NCI-H524 treated with DMSO at 0.1 percent for 48 hours (cell line): ENCODE measurements at places on chromosomes 3 and 15.

GRCh38 chr3:188164248-188164687 lies 10.3 kb downstream of the LPP start:
- no peak for DNase-seq

GRCh38 chr3:124995460-124995994 lies 60.3 kb downstream of the HEG1 start:
- DNase-seq, result peak; percentile 27

- DNase-seq, result no peak
Observed at GRCh38 chr15:90106522-90107117, 4.4 kb upstream of the IDH2 start.

DNA sequence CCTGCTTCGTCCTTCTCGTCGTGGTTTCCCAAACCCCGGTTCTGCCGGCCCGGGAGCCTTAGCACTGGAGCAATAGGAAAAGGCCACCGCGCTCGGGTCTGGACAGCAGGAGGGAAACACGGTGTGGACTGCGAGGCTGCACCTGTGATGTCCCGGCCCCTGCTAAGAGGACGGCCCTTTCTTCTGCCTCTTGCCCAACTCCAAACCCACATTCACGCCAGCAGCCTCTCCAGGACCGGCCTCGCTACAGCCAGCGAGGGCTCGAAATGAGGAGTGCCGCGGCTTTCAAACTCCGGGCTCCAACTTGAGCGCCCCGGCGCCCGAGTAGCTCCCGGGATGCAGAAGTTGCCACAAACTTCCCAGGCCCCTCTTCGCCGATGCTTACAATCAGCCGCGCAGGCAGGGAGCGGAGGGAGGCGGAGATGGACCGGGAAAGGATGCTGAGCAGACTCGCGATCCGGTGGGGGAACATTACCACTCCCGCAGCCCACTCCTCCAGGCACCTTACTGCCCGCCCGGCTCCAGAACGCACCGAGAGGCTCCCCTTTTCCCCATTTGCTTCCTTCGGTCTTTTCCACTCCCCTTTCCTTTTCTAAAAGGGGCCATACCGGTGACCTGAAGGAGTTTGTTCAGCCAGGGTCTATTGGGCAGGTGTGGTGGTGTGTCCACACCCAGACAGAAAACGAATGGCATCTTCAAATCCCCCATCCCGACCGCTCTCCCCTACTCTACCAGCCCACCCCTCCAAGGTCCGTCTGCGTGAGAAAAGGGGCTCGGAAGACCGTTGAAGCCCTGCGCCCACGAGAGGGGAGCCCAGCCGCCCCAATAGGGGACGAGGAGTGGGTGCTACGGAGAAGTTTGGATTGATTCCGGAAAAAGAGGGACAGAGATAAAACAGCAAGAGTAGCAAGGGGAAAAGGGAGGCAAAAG lies 18.8 kb upstream of the SATB1 start:
- no peak for DNase-seq

- peak; percentile 19 for DNase-seq
Observed at GRCh38 chr15:82900511-82901060, 51.9 kb downstream of the HOMER2 start.

- DNase-seq, result no peak
Observed at GRCh38 chr15:30923429-30923828, 19.7 kb downstream of the FAN1 start.

GRCh38 chr3:147699175-147699838 lies 290.1 kb downstream of the ZIC1 start:
- DNase-seq, result no peak

DNA sequence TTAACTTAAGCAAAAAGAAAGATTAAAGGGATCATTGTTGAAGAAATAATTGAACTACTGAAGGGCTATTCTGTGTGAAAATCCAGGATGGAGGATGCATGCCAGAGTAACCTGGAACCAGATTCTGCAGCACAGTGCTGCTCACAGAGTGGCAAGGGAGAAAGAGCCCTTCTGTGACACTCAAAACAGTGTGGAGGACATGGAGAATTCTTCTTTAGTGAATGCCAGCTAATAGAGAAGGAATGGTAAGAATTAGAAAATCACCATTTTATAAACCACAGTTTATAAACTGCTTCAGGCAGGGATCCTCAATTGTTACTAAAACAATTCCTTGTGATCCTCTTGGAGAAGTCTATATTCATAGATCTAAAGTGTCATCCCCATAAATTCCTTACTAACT lies 70.4 kb upstream of the ARHGEF26 start:
- no peak for DNase-seq

- peak; percentile 73 for DNase-seq
Observed at GRCh38 chr3:31065765-31066164, 171.3 kb upstream of the GADL1 start.

DNA sequence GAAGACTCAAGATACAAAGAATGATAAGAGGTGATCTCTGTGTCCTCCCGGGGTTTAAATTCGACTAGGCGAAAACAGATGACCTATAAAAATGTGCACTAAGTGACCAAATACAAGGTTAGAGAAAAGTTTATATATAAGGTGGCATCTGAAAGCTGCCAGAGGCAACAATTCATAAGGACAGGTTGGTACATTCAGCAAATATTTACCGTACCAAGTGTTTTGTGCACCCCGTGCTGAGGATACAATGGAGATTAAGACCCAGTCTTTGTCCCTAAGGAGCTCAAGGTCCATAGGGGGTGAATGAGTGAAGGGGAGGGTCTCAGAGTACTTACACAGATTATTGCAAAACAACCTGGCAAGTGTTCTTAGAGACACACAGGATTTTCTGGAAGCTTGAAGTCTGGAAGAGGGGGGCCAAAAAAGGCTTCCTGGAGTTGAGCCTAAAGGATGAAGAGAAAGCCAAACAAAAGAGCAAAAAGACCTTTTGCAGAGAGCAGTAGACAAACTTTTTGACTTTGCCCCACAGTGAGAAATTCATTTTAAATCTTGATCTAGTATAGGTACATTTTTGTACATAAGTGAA lies 71.4 kb upstream of the LRIG1 start:
- no peak for DNase-seq

GRCh38 chr3:177483182-177483967 lies 286.1 kb upstream of the TBL1XR1 start:
- no peak for DNase-seq

GRCh38 chr3:117567906-117568305 lies 858.3 kb downstream of the TUSC7 start:
- DNase-seq, result no peak

DNA sequence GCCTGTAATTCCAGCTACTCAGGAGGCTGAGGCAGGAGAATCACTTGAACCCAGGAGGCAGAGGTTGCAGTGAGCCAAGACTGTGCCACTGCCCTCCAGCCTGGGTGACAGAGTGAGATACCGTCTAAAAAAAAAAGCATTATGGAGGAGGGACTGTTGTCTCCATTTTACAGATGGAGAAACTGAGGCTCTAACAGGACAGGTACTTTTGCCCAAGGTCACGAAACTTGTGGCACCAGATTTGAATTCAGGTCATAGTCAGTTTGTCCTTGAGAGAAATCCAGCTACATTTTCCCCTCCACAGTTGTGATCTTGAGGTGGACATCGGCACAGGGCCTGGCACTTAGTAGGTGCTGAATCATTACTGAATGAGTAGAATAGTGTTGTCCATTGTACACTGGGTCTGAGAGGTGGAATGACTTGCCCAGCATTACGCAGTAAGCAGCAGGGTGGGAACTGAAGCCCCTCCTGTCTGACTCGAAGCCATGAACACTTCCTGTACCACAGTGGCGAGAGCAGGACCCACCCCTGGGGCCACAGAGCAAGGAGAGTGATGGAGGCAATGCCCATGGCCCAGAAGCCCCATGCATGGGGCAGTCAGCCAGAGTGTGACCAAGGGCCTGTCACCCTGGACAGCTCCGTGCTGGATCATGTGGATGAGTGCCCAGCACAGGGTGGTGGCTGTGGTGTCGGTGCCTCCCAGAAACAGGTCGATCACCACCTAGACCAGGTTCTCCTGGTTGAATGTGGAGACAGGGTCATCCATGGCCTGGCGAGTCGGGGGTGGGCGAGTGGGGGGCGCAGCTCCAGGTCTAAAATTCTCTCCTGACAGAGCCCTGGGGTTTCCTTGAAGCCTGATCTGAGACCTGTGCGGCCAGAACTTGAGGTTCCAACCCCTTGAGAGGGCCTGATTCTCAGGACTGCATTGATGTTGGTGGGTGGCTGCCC lies 20.4 kb upstream of the PARL start:
- no peak for DNase-seq

DNA sequence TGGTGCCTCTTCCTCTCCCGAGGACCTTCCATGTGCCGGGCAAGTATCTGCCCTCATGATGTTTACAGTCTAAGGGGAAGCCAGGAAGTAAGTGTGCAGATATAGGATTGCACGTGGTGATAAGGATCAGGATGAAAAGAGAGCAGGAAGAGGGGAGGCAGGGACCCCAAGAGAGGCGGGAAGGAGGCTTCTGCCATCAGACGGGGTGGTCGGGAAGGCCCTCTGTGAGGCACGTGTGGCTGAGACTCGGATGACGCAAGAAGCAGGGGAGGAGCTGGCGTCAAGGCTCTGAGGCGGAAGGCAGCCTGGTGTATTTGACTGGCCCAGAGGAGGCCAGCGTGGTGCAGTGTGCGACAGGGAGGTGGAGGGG lies 762 bp upstream of the IQSEC1 start:
- no peak for DNase-seq

DNA sequence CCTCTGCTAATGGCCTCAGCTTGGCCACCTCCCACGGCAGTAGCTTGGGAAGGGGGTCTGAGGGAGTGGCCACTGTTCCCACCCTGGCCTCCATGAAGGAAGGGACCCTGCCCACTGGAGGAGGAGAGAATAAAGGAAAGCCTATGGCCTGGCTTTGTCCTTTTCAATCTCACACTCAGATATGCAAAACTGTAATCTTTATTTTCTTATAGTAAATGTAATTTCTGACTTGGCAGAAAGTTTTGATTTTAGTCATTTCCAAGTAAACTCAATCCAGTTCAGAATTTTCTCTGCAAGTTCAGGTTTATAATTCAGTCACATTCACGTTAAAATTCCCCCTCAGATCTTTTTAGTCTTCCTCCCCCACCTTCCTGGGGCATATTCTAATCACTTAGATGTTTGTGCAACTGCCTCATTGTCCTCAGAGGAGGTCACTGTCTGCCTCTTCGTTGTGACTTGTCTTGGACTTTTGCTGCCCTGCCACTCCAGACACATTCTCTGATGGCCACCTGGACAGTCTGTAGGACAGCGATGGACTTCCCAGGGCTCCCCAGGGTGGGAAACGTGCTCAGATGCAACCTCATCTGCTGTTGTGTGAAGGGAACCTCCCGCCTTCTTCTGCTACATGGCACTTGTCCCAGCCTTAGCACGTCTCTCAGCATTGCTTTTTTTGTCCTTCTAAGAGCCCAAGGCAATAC lies 222.8 kb upstream of the TBL1XR1 start:
- DNase-seq, result no peak

DNA sequence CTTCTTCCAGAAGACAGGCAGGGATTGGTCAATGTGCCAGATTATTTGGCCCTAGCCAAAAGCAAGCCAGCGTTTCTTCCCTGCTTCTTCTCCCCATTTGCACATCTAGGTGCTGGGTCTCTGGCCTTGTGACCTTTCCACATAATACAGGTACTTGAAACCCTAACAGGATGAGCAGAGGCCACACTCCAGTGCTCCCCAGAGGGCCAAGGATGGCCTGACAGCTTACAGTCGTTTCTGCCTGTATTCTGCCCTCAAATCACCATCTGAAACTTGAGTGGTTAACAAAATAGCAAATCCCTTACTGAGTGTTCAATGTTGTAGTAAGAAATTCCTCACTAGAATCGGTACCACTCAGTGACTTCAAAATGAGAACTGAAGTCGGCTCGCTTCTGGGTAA lies 29.1 kb downstream of the MKRN2 start:
- DNase-seq, result no peak

- no peak for DNase-seq
Observed at GRCh38 chr3:111706527-111706926, 111.4 kb upstream of the ZBED2 start.

DNA sequence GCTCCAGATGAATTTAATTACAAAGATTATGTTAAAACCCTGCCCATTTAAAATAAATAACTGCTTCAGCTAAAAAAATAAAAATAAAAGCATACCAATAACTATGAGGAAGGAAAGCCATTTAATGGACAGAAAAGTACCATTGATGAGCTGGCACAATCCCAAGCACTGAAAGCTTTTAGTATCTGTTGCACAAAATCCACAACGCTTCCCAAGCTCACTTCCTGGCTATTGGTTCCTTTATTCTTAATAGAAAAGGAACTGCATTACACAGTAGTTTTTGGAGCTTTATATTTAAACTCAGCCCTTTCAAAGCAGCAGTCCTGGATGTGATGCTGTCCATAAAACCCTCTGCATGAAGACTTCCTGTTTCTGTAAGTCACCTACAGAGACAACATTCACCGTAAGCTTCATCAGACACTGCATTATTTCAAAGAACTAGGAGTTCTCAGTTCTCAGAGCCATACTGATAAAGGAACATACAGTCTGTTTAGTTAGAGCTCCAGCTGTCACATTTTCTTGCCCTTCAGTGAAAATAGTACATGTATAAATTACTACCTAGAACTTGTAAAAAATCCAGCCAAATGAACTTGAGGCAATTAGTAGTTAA lies 81.5 kb downstream of the CSNK1G1 start:
- DNase-seq, result no peak

GRCh38 chr3:4735243-4735642 lies 242.1 kb downstream of the ITPR1 start:
- no peak for DNase-seq

- DNase-seq, result no peak
Observed at GRCh38 chr3:23587513-23587912, 218.2 kb upstream of the UBE2E1 start.

GRCh38 chr3:170496026-170496867 lies 77.6 kb downstream of the CLDN11 start:
- DNase-seq, result no peak

GRCh38 chr3:158935846-158936245 lies 134.0 kb downstream of the MFSD1 start:
- no peak for DNase-seq

- no peak for DNase-seq
Observed at GRCh38 chr3:48572517-48572916, 8.9 kb upstream of the UCN2 start.

DNA sequence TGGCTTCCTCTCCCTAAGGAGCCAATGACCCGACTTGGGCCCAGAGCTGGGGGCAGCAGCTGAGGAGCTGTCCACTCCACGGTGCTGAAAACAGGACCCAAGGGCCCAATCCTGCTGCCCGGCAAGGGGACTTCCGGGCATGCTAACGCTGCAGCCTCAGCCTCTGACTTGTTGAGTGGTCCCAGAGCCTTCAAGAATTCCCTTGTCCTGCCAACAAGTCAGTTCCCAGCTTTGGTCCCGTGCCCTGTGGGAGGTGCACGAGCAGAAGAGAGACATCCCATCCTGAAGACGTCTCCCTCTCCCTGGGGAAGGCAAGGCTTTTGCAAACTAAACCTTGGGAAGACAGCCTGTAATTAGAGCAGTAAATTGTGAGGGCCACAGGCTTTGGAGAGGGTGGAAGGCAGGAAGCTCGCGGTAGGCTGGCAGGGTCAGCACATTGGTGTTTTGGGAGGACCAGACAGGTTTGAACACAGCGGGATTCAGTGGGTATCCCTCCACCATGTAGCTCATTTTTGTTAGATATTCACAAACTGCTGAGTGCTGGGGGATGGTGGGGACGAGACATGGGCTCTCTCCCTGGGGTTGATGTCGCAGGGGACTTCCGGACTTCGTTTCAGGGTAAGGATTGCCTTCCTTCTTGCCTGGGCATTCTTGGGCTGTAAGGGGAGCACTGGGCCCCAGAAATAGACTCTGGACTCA lies 29.8 kb upstream of the PRR23E start:
- no peak for DNase-seq
